ENCODE measurements at places on chromosomes 13 and 19.

DNA sequence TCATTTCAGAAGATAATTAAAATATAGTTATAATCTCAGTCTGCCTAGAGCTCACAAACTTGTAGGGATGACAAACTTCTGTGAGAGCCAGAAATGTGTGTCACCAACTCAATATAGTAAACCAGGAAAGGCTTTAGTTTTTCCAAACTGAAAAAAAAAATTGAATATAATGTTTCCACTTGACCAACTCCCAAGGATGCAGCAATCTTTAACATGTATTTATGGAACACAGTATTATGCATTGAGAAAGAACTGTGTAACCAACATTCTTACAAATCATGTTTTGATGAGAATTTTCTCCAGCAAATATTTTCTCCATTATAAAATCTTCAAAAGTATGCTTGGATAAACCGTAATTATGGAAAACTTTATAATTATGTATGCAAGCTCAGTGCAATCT is 50.1 kb upstream of the KLF12 start:
- DNase-seq: no peak

DNA sequence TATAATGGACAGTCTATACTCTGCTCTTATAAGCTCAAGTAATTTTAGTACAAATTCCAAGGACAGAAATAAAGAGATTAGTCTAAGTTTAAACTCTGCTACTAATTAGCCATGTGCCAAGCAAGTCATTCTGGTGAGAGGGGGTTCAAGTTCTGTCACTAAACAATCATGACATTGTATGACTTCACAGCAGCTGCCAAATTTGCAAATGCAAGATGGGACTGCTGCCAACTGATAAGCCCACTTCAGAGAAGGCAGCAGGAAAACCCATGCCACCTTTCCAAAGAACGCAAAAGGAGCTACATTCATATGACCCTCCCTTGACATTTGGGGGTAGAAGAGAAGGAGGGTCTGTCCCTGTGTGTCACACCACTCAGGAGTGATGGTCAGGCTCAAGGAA is 60.7 kb upstream of the RFXAP start:
- no peak for DNase-seq

GRCh38 chr13:43991773-43992201 is 112.1 kb downstream of the LACC1 start:
- no peak for DNase-seq

- no peak for DNase-seq
These were observed 4.6 kb downstream of the RBM26 start for GRCh38 chr13:79401259-79402070.

- no peak for DNase-seq
These were observed 21.4 kb upstream of the FRY start for GRCh38 chr13:32010136-32010535.

- DNase-seq: no peak
These were observed 25.9 kb upstream of the GATAD2A start for GRCh38 chr19:19379527-19379926.
